ENCODE measurements at places on chromosomes 1 and 21.

GRCh38 chr1:67572594-67573221, 112.3 kb upstream of the GADD45A start:
- no peak for DNase-seq

DNA sequence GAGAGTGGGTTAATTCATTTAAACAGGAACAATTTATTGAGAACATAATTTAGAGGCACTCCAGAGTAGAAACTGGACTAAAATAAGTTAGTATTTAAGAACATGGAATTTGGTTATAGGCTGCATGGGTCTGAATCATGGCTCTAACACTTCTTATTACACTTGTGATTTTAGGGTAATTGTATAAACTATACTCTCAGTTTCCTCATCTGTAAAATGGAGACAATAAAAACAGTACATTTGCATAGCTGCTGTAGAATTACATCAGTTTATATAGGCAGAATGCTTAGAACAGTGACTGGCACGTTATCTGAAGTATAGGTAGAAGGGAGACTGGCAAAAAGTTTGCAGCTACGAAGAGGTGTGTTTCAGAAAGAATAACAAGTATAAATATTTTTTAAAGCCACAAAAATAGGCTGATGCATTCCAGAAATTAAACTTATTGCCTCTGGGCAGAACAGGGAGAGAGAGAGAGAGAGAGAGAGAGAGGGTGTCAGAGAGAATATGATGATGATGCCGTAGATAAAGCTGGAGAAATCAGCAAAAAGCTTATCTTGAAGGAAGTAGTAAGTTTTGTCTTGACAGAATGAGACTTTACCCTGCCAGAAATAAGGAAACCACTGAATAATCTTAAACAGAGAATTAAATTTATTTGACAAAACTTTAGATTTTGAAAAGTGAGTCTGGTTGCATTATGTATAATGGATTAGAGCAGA, 8.1 kb upstream of the OR6K3 start:
- no peak for DNase-seq

DNA sequence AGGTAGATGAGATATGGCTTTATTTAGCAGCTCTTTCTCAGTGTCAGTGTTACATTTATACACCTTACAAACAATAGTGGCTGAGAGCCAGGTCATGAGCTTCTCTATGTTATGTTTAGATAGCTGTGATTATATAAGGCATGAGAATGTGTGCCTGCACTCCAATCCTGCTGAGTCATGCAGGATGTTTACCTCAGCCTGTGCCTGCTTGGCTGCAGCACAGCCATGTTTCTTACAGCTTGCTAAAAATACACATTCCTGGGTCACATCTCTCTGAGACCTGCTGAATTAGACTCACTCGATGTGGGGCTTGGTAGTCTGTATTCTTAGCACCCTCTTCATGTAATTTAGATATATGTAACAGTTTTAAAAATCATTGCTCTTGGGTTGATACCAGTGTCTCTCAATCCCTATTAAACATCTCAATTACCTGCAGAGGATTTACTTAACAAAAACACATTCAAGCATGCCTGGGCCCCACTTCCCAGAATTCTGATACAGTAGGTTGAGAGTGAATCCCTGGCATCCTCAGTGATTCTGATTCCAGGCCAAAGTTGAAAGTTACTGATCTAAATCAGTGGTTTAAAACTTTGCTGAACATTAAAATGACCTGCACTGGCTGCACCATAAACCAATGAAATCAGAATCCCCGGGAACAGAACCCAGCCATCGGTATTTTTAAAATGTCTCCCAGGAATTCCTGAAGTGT, 107.5 kb downstream of the GDAP2 start:
- DNase-seq: no peak

- no peak for DNase-seq
Observed at GRCh38 chr1:83967336-83967735, 31.6 kb downstream of the TTLL7 start.

- peak; percentile 11 for DNase-seq
Observed at GRCh38 chr21:44836666-44837471, 19.0 kb upstream of the SUMO3 start.

- peak; percentile 12 for DNase-seq
Observed at GRCh38 chr1:205774198-205775014, 876 bp downstream of the RAB29 start.

- DNase-seq: no peak
Observed at GRCh38 chr1:6888268-6888667, 103.0 kb downstream of the CAMTA1 start.

GRCh38 chr1:5983361-5984103, 8.7 kb downstream of the NPHP4 start:
- DNase-seq: no peak

DNA sequence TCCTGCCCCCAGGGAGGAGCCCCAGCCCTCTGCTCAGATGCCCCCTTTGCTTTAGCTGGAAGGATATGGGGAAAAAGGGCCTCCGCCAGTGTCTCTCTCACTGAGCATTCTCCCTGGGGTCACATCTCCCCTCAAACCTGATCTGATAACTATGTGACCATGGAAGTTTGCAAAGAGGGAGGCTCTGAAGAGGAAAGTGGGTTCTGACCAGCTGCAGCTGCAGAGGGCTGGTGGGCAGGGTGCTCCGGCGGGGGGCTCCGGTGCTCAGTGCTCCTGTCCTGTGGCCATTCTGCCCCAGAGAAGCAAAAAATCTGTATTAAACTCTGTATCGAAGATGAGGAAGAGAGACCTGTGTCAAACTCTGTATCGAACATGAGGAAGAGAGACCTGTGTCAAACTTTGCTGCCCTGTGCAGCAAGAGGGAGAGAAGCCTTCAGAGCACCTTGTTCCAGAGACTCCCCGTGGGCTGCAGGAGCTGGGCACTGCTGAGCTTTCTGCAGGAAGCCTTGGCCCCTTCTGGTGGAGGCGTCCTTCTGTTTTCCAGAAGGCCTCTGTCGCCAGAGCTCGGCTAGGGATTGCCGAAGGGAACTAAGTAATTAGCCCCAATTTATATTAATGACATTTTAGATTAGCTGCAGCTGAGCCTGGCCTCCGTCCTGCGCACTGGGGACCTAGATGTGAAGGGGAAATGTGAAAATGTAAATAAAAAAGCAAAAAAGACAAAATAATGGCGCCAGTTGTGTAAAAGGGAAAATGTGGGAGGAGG, 186.2 kb upstream of the C1orf174 start:
- no peak for DNase-seq

GRCh38 chr1:245873068-245873467, 634.0 kb downstream of the SMYD3 start:
- DNase-seq: no peak

DNA sequence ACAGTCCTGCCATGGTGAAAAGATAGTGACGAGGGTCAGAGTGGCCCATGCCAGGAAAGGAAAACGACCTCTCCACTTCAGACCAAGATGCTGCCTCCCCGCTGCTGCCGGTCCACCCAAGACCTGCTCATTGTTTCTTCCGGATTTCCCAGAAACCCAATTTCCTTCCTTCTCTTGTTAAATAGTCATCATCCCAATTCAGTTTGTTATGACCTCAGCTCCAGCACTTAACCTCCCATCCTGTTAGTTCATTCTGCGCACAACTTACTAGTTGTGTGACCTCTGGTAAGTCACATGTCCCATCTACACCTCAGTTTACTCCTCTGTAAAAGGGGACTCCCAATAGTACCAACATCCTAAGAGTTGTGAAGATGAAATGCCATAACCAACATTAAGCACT, 29.9 kb upstream of the PPP1R15B start:
- DNase-seq: no peak

DNA sequence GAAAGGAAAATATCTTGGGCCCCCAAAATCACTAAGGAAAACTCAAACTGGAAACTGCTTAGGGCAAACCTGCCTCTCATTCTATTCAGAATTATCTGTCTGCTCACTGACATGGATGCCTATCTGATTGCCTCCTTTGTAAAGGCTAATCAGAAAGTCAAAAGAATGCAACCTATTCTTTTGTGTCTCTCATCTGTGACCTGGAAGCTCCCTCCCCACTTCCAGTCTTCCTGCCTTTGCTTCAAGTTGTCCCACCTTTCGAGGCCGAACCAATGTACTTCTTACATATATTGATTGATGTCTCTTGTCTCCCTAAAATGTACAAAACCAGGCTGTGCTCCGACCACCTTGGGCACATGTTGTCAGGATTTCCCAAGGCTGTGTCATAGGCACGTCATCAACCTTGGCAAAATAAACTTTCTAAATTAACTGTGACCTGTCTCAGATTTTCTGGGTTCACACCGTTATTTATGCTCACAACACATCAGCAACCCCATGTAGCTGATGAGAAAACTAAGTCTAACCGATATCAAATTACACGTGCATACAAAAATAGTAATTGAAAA, 302.3 kb upstream of the NRIP1 start:
- no peak for DNase-seq

DNA sequence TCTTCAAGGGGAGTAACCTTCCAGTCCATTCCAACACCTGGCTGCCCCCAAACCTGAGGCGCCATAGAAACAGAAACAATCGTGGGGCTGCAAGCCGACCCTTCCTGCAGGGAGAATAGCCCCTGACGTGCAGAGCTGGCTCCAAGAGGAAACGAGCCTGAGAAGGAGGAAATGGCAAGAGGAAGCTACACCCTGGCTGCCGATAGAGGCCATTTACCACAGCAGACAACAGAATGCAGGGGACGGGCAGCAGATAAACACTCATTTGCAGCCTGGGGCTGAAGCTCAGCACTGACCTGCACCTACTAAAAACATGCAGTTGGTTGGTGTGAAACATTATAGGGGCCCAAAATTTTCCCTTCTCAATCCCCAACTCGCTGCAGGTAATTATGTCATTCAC, 8.7 kb upstream of the TDRD10 start:
- peak; percentile 68 for DNase-seq

DNA sequence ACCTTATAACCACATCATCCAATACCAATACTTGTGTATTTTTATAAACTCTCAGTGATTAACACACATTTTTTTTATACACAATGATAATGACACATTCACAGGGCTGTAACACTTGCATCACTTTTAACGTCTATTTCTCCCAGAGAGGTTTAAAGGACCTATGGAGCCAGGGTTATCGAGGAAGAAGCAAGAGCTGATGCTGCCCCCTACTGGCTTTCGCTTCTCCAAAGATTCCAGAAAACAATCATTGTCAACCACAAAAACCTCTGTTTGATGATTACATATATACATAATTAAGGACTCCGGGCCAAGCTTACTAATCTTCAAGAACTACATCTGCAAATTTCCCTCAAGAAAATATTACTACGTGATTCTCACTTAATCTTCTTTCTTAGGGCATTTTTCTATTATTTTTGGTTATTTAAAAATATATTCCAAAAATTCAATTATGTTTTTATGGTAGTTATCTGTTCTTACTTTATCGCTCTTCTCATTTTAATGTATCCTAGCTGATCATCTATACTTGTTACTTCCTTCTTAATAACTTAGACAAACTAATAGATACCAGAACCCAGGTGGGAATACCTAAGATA, 214.5 kb downstream of the VAV3 start:
- DNase-seq: peak; percentile 24

DNA sequence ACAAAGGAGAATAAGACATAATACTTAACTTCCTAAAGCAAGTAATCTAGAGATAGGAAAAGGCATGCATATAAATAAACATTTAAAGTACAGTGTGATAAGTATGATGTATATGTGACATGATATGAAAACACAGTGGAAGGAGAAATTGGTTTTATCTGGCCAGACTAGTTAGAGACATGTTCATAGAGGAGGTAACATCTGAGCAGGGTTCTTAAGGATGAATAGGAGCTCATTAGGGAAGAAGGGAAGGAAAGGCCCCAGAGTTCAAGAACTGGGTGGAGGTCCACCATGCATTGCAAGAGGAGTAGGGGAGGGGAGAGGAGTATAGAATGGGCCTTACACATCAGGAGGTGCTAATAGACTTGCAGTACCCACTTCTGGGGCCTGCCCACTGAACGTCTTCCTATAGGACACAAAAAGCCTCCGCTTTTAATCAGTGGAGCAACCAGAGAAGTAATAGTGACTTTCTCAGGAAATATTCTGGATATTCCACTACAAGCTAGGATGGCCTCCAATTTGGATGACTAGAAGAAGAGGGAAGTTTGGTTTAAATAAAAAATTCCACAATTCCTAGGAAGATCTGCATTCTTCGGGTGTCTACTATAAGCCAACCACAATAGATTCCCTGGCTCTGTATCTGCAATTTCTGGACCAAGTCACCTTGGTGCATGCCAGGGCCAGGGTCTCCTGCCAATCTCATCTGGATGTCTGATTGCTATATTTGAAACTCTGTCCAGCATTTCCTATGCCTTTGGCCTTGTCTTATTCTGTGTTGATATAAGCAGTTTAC, 41.9 kb downstream of the NGF start:
- no peak for DNase-seq

- no peak for DNase-seq
Observed at GRCh38 chr1:72846476-72847278, 564.3 kb upstream of the NEGR1 start.

- no peak for DNase-seq
Observed at GRCh38 chr1:163565166-163565565, 243.4 kb downstream of the NUF2 start.
